ENCODE measurements at places on chromosomes 11 and 22.

DNA sequence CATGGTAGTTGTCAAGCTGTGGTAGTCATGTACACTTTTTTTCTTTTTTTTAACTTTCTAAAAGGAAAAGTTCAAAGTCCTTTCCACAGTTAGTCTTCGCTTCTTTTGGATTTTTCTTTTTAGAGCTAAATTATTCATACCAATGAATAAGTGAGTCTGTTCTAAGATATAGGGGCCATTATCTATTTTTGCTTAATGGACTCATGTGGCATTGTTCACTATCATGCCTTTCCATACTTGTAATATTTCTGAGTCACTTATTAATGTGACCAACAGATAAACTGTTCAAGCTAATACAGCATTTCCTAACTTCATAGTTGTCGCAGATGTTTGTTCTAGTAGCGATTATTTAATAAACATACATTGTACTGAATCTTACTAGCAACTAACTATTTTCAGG, 8.0 kb upstream of the B3GNT6 start:
- DNase-seq, result no peak

DNA sequence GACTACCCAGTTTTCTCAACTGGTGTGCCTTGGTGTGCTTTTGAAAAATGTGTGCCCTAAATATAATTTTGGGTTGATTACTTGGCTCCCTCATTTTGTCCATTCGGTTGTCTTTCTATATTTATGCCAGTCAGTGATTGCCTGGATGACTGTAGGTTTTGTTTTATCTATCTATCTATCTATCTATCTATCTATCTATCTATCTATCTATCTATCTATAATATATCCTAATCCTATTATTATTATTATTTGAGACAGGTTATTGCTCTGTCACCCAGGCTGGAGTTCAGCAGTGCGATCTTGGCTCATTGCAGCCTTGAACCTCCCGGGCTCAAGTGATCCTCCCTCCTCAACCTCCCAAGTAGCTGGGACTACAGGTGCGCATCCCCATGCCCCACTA, 111.4 kb upstream of the GRK3 start:
- no peak for DNase-seq

DNA sequence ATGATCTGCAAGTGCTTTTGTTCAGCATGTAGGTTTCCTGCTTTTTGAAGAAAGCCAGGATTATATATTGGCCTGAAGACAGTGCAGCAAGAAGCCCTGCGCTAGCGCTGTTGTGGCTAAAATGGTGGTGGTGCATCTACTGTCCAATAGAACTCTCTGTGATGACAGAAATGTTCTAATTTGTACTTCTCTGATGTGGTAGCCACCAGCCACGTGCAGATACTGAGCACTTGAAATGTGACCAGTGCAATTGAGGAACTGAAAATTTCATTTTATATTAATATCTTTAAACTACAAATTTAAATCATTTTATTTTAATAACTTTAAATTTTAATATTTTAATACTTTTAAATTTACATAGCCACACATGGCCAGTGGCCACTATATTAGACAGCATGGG, 73.0 kb upstream of the PAX6 start:
- no peak for DNase-seq

DNA sequence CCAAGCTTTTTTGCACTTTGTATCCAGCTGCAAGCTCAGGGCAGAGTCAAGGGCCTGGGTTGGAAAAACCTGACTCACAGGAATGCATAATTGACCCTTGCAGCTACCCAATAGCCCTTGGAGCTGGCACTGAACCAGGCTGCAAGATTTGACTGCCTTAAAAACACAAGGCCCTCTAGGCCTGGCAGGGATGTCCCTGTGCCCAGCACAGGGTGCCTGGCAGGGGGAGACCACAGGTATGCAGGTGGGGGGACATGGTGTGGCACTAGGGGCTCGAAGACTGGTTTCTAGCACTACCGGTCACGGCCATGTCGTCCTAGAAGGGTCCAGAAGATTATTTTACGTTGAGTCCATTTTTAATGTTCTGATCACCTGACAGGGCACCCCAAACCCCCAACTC, 30.2 kb downstream of the SBF1 start:
- DNase-seq, result no peak

GRCh38 chr22:36900880-36901279, 12.5 kb upstream of the CSF2RB start:
- DNase-seq, result no peak

DNA sequence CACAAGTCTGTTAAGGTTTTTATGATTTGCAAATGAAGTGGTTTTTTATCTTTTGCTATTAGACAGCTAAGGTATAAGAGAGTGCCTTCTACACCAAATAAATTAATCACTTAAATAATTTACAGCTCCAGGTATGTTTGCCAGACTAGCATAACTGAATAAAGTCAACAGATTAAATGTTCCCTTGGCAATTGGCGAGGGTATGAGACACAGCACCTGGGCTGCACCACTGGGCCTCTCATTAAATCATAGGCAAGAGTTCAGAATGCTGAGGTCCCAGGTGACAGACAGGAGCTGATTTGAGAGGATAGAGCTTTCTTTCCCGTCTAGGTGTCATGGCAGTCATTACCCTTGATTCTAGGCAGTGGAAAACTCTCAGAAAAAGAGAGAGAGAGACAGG, 62.6 kb upstream of the WT1 start:
- DNase-seq, result no peak

DNA sequence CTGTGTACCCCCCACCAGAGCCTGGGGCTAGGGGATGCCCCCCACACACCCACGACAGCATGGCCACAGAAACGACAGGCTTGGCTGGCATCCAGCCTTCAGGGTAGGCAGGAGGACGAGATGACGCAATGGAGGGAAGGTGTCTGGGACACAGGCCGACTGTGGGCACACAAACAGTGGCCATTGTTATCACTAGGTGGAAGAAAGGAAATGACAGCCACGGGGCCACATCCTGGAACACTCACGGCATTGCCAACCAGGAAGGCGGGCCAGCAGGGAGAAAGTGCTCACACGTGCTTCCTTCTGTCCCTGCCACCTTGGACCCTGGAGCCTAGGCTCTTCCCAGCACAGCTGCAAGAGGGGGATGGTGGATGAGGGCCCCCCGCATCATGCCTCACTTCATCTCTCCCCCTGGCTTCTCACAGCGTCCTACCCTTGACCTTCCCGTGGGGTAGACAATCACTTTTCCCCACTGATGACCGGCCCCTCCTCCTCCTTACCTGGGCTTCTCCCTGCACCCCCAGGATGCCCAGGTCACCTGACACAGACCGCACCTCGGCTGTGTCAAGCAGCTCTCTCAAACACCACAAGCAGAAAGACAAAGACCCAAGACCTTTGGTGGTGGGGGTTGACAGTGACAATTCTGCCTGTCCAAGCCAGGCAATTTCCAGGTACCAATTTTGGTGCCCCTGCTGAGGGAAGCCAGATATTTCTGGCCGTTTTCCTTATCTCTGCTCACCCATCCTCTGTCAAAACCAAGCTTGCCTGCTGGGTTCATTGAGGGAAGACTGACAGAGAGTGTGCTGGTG, 8.6 kb downstream of the PLA2G6 start:
- peak; percentile 31 for DNase-seq

DNA sequence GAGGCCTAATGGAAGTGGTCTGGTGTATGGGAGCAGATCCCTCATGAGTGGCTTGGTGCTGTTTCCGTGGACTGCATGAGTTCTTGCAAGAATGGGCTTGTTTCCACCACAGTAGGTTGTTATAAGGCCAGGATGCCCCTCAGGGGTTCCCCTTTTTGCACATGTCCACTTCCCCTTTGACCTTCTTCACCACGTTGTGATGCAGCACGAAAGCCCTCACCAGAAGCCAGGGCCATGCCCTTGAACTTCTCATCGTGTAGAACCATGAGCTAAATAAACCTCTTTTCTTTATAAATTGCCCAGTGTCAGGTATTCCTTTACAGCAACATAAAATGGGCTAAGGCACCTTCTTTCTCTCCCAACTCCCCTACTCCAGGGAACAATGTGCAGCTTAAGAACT, 2.8 kb upstream of the NARS2 start:
- DNase-seq, result no peak

- DNase-seq, result no peak
Observed at GRCh38 chr11:59009661-59010060, 70.4 kb downstream of the GLYATL1 start.

DNA sequence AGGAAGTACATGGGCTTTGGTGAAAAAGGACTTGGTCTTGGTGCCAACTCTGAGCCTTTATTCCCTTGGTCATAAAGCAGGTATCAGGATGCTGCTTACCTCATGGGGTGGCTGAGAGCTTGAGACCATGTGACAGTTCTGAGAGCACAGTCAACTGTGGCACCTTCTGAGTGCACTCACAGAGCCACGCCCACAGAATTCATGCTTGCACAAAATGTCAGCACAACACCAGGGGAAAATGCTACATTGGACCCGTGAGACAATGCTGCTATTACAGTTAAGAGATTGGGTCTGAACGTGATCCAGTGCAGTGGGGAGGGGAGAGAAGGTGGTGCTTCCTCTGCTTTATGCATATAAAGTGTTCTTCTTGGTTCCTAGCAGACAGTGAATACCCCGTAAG, 79.5 kb upstream of the SPON1 start:
- DNase-seq, result peak; percentile 42

DNA sequence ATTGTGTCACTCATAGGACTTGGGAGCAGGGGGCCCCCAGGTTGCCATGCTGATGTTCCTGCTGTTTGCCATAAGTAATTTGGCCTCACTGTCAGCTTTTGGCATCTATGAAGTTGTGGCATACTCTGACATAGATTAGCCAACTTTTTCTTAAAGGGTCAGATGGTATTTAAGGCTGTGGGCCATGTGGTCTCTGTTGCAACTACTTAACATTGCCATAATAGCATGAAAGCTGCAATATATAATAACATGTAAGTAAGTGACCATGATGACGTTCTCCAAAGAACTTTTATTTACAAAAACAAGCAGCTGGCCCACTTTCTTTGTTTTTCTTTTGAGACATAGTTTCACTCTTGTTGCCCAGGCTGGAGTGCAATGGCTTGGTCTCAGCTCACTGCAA, 2.2 kb upstream of the TMEM216 start:
- DNase-seq, result no peak

GRCh38 chr11:75246671-75247350, 6.2 kb downstream of the TPBGL start:
- DNase-seq, result no peak

DNA sequence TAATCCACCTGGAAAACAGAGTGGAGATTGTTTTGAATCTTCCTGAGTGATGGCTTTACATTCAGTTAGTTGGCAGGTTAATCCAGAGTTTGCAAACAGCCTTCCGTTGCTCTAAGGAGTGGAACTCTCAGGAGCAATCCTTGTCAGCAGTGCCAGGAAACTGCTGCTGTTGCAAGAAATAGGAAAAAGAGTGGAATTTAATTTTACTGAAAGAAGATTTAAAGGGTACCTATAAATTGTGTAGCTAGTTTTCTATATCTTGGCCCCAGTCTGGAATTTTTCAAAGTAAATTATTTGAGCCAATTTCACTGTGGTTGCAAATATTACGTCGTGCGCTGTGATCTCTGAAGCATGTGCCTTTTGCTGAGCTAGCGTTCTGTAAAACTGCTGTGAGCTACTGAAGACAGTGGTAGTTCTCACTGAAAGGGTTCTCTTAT, 55.5 kb upstream of the SLC5A12 start:
- no peak for DNase-seq

DNA sequence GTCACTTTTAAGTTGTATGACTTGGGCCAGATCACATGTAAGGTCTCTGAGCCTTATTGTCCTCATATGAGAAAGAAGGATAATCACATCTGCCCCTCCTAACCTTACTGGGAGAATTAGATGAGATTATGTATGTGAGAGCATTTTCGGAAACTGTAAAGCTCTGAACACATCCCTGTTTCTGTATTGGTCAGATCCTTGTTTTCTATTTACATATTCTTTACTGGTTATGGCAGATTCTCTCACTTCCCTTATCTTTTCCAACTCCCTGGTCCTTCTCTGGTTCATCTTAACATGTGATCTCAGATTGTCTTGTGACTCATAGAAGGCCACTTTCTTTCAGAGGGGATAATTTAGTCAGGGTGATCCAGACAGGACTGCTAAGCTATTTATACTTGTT, 41.8 kb downstream of the CCDC81 start:
- no peak for DNase-seq

GRCh38 chr11:37605229-37605628, 1007.2 kb upstream of the RAG2 start:
- DNase-seq, result no peak

GRCh38 chr11:76135491-76135890, 70.8 kb downstream of the WNT11 start:
- DNase-seq, result no peak

- DNase-seq, result peak; percentile 58
Observed at GRCh38 chr11:75667831-75668450, 897 bp downstream of the MAP6 start.

GRCh38 chr11:69637941-69638871, 2.8 kb upstream of the CCND1 start:
- DNase-seq, result no peak

GRCh38 chr11:46513934-46514342, 79.9 kb downstream of the AMBRA1 start:
- DNase-seq, result no peak

DNA sequence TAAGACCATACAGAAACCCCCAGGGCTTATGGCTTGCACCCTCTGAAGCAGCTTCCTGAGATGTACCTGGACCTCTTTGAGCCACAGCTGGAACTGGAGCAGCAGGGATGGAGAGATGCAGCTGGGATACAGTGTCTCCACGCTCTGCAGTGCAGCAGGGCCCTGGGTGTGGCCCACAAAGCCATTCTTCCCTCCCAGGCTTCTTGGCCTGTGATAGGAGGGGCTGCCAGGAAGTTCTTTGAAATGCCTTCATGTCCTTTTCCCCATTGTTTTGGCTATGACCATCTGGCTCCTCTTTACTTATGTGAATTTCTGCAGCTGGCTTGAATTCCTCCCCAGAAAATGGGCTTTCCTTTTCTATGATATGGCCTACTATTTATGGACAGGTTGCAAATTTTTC, 37.1 kb upstream of the RAB38 start:
- no peak for DNase-seq

Measured in activated naive CD4-positive, alpha-beta T cell treated with anti-CD3 and anti-CD28 coated beads, Interleukin-2, amount 10 ng/mL, durations not matched to agents 7 days and 5 days (primary cell).